Right ventricle myocardium inferior (tissue), 1 donor: ENCODE measurements at places on chromosomes 12 and 14. TPM values are rescaled to one million over a fixed set of nuclear protein-coding genes. Genes with fewer than 3 reads are reported as not detected.

DNA sequence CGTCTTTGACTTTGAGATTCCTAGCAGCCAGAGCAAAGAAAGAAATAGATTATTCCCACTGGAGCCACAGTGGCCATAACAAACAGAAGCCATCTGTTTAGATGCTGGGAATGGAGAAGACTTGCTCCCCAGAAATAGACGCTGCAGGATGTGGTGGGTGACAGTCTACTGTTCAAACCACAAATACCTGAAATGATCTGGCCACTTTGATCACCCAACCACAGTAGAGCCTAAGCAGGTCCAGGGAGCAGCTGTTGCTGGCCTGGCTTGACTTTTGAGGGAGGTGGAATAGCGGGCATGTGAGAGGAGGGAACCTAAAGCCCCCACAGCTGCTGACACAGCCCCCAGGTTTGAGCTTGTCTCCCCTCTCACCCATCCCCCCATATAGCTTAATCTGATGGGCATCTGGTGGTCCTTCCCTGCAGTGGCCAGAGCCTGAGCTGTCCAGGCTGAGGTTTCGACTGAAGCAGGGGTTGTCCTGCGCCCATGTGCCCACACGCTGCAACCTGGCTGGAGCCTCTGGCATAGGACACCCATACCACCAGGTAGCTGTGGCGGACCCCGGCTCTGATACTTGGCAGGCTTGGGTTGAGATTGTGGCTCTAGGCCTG, 38.7 kb downstream of the SH2B3 start:
- no peak for DNase-seq

DNA sequence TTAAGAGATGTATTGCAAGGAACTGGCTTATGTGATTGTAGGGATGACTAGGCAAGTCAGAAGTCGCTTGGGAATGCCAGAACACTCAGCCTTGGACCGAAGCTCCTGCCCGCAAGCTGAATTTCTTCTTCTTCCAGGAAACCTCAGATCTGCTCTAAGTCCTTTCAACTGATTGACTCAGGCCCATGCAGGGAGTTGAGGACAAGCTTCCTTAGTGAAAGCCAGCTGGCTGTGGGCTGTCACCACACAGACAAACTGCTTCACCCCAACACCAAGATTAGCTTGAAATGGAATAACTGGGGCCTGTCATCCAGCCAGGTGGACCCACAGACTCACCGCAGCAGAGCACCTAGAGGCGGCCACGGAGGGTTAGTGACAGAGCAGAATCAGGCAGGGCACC, 24.7 kb downstream of the BDKRB2 start:
- no peak for DNase-seq

DNA sequence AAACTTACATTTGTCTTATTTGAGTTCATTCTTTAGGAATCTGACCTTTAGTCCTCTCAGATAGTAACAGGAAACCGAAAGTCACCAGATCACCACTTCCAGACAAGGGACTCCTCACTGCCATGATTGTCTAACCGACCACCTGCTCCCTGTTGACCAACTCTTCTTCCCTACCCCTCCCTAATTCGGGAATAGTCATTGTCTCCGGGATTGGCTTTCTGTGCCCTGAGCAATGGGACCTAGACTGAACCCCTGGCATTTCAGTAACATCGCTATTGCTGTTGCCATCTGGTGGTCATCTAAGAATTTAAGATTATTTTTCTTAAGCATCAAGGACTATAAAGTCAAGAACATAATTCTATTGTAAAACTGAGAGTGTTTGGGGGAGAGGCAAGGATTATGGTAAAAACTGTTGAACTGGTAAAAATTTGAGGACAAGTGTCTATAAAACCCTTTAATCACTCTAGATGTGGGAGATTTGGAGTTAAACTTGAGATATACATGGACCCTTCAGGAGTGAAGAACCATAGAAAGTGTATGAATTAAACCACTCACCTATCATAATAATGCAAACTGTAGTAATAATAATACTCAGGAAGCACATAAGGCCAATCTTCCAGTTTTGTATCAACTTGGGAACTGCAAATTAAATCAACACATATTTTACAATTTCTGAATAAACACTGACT, 6.3 kb downstream of the CLEC2A start:
- DNase-seq = no peak

DNA sequence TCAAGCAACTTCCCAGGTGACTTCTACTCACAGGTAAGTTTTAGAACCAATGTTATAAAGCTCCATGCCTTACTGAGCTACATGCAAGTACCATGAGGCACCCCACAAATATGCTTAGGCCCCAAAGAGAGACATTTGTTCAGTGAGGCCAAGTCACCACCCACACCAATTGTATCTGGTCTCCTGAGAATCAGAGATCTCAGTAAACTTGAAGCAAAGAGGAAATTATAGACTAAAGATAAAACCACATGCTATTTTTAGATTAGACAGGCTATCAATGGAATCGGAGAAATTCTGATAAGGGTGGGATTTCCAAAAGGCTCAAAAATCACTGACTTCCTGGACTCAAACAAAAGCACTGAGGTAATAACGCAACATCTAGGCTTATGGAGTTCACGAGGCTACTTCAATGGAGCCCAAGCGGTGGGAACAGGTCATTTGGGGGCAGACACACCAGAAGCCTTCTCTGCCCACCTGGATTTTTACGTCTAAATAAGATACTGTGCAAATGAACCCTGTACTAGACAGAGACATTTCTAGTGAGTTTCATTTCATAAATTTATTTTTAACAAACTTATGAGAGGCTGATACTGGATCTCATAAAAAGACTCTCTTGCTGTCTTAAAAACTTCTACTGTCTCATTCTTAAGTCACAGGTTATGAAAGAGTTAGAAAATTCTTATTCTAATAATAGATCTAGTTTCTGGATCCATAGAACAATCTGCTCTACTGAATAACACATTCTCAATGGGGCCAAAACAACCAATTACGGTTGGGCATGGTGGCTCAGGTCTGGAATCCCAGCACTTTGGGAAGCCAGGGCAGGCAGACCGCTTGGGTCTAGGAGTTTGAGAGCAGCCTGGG, 7.7 kb downstream of the SLC15A4 start:
- DNase-seq = no peak

VTI1B gene
- total RNA-seq = 114 TPM

DNA sequence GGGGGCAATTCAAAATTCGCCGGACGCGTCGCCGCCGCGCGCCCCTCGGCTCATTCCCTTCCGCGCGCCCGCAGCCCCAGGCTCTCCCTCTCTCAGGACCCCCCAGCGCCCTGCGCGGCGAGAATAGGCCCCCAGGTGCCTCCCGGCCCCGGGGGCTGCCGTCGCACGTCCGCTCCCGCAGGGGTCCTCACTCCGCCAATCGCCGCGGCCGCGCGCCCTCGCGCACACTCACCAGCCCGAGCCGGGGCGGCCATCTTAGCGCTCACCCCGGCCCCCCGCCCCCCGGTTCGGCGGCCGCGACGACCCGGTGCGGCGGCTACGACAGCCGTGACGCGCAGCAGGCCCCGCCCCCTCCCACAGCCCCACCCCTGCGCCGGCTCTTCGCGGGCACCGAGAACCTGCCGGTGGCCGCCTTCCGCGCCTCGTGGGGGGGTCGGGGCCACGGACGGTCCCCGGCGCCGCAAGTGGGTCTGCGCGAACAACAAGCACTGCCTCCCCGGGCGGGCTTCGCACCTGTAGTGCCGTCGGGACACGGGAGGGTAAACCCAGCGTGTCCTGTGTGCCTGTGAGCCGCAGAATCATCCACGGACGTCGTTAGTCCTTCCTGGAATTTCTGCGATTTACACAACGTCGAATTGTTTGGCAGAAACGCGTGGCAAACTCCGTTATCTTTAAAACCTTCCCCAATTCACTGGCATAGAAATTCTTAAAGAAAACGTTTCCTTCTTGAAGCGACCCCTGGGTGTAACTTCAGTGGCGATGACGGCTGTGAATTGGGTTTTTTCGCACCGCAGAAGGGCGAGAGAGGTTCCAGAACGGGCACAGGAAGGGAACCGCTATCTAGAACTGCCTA, 2.5 kb downstream of the USP44 start:
- DNase-seq = peak; percentile 80

DNA sequence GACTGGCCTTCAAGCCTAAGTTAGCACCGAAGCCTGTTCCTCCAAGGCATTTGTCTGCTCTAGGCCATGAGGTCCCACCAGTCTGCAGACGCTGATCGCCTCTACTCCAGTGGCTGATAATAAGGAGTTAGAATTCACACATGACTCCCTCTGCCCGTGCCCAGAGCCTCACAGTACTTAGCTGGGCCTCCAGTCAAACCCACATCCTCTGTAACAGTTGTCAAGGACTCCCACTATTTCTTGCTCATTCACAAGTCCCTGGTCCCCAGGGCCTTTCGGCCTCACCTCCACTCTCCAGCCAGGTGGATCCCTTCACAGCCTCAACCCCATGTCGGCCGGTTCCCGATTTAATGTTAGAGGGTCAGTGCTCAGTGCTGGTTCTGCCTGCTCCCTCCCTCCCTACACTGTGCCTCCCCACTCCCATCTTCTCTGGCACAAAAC, 6.3 kb upstream of the KRT5 start:
- no peak for DNase-seq

DNA sequence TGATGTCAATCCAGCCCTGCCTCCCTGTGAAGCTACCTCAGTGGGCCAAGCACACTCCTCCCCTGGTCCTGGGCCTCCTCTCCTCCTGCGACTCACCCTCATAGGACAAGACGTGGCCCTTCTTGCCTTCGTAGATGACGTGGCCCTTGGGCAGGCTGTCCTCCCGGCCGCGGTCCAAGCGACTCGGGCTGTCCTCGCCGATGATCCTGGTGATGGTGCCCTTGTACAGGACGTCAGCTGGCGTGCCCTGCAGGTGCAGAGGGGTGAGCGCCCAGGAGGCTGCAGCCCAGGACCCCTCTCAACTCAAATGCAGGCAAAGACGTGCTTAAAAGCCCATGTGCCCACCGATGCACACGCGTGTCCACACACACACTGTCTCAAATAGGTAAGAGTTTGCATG, 55.6 kb downstream of the RFLNA start:
- no peak for DNase-seq

- no peak for DNase-seq
These were observed 414.1 kb upstream of the STXBP6 start for GRCh38 chr14:25464078-25464477.

ETFBKMT gene
- total RNA-seq = 6.4 TPM

GRCh38 chr12:96397756-96398423, 2.3 kb downstream of the CDK17 start:
- DNase-seq = no peak
